GM10248 (cell line): ENCODE measurements at places on chromosomes 12 and 14.

DNA sequence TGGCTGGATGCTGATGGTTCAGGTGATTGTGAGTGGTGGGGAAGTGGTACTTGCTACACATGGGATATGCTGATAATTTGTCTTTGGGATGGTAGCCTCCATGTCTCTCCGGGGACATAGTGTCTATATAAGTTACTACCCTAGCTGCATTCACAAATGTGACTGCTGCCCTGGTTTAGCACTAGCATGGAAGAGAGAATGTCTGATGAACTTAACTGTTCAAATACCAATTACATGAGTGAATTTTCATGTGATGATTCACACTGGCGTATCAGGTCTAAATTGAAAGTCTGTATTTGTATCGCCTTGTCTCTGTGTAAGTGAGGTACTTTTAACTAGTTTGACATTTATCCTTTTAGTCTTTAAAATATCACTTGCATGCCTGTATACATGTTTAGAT lies 34.4 kb downstream of the ATF7IP start:
- DNase-seq = no peak

DNA sequence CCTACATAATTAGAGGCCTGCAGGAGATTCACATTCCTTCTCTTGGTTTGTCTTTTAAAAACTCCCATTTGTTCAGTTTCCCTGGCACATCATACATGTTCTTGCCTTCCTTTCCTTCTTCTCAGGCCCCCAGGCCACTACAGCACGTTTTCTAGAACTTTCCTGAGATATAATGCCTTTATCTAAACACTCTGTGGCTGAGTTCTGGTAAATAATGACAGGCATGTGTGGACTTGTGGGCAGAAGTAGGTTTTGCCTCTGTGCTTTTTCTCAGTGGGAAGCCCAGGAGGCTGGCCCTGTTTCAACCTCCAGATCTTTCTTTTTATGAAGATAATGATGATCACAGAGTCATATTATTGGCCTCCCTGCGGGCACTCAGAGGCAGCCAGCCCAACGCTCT lies 117.2 kb downstream of the TMX1 start:
- no peak for DNase-seq

- DNase-seq = no peak
These were observed 64.0 kb downstream of the PDE3A start for GRCh38 chr12:20432290-20432689.

- DNase-seq = no peak
These were observed 344.9 kb downstream of the DAD1 start for GRCh38 chr14:22243971-22244581.

DNA sequence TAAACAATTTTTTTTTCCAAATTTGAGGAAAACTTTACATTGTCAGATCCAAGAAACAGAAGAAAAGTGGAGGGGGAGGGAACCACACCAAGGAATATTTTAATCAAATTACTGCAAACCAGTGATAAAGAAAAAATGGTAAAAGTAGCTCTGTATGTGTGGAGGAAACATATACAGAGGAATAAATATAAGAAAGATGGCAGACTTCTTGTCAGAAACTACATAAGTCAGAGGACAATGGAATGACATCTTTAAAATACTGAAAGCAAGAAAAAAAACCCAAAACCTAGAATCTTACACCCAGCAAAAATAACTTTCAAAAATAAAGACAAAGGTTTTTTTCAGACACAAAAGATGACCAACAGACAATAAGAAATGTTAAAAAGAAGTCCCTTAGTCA lies 10.2 kb upstream of the LLPH start:
- no peak for DNase-seq

DNA sequence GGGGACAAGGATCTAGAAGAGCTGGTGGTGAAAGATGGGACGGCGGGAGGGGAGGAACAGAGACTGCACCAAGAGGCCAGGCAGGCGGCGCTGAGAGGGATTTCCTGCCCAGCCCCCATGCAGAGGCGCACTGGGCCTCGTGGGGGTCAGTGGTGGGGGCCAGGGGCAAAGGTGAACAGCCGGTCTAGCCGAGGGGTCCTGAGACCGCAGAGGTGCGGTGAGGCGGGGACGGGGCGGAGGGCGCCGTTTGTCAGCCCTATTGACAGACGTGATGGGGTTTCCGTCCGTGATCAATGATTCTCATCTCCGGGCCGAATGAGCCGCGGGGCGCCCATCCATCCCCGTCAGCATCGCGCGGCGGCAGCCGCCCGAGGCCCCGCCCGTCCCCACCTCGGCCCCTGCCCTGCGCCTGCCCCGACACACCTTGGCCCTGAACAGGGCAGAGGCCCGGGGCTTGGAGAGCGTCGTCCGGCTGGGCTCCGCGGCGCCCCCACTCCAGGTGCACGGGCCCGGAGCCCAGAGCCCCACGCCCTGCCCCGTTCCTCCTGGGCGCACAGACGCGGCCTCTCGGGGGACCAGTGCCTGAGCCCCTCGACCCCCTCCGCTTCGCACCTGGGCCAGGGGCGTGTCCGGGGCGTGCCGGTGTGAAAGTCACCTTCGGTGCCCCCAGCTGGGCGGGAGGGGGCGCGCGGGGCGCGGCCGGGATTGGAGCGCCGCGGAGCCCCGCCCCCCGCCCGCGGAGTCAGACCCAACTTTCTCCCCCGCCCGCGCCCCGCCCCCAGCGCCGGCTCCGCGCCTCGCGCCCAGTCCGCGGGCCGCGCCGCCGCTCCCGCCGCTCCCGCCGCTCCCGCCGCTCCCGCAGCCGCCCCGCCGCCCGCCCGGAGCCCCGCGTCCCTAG lies at the start of gene NXPH4:
Gene NXPH4, plus strand, starts transcription at position 781 of the 898 bp plus-strand sequence. CDS start 176 bp downstream, outside the sequence.
- DNase-seq = peak; percentile 75

- no peak for DNase-seq
These were observed 84.1 kb upstream of the TMTC1 start for GRCh38 chr12:29867823-29868222.

DNA sequence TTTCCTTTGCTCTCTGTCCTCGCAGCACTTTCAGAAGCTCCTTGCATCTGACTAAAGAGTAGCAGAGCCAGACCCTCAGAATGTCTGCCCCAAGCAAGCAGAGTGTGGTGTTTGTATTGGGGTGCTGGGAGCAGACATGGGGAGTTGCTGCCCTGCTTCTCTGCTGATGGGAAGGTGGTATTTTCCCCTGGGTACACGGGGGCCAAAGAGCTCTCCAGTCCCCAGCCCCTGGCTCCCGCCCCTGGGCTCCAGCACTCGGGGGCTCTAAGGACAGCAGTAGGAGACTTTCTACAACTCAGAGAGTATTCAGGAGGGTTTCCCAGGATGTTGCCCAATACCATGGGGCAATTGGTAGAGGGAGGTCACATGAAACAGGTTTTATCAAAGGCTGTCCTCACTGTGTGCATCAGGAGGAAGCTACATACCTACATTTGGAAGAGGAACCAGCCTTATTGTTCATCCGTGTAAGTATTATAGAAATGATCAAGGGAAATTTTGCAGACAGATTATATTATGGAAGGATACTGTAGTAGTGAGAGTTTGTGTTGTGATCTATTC lies 50.3 kb downstream of the DAD1 start:
- DNase-seq = no peak
